ENCODE measurements at places on chromosomes 7 and 10.

DNA sequence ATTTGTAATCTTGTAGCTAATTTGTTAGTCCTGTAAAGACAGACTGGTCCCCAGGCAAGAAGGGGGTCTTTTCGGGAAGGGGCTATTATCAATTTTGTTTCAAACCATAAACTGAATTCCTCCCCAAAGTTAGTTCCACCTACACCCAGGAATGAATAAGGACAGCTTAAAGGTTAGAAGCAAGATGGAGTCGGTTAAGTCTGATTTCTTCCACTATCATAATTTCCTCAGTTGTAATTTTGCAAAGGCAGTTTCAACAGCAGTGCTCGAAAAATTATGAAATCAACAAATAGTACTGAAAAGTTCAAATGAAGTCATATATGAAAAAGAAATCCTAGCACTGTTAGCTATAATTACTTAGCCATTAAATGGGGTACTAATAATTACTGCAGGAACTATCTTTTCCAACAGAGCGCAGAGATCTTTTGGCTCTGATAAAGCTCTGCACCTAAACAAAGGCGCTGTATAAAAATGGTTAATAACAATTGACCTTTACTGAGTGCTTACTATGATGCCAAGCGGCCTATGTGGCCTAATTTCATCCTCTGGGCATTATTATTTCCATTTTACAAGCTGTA, 756 bp upstream of the SEC24C start:
- no peak for DNase-seq

- no peak for DNase-seq
These were observed 21.3 kb downstream of the MLXIPL start for GRCh38 chr7:73602721-73603651.

DNA sequence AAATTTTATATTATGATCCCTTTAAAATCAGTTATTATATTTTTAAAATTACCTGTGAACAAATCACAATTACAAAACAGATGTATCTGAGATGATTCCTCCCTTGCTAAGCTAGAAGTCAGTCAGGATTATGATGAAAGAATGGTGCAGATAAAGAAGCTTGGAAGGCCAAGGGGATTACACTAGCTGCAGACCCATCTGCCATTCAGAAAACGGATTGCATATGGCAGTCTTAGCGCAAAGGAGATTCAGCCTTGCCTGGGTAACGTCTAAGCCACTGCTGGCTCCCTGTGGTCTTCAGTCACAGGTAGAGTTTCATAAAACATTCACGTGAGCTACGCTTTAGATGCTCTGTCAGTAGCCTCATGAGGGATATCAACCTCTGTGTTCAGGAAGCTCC, 222.2 kb downstream of the POU6F2 start:
- DNase-seq: no peak

DNA sequence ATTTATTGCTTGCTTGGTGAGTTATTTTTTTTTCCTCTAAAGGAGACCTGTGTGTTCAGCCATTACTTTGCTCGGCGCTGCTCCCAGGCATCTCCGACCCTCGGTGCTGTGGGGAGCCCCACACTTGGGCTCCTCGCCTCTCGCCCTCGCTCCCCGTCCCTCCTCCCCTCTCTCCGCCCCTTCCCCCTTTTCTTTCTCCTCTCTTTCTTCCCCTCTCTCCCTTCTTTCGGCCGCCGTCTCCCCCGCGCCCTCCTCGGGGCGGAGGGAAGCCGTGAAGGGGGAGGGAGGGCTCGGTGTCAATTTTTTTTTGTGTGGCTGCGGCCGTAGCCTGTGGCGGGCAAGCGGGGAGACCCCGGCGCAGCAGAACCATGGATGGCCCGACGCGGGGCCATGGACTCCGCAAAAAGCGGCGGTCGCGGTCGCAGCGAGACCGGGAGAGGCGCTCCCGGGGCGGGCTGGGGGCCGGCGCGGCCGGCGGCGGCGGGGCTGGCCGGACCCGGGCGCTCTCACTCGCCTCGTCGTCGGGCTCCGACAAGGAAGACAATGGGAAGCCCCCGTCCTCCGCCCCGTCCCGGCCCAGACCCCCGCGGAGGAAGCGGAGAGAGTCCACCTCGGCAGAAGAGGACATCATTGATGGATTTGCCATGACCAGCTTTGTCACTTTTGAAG, 1.1 kb downstream of the AUTS2 start:
- no peak for DNase-seq

Measured in activated CD4-positive, alpha-beta T cell treated with anti-CD3 and anti-CD28 coated beads, Interleukin-2, amount 50 U/mL, for 16 hours (primary cell).